Jurkat, Clone E6-1 (cell line): ENCODE measurements at places on chromosomes 16 and 17.

DNA sequence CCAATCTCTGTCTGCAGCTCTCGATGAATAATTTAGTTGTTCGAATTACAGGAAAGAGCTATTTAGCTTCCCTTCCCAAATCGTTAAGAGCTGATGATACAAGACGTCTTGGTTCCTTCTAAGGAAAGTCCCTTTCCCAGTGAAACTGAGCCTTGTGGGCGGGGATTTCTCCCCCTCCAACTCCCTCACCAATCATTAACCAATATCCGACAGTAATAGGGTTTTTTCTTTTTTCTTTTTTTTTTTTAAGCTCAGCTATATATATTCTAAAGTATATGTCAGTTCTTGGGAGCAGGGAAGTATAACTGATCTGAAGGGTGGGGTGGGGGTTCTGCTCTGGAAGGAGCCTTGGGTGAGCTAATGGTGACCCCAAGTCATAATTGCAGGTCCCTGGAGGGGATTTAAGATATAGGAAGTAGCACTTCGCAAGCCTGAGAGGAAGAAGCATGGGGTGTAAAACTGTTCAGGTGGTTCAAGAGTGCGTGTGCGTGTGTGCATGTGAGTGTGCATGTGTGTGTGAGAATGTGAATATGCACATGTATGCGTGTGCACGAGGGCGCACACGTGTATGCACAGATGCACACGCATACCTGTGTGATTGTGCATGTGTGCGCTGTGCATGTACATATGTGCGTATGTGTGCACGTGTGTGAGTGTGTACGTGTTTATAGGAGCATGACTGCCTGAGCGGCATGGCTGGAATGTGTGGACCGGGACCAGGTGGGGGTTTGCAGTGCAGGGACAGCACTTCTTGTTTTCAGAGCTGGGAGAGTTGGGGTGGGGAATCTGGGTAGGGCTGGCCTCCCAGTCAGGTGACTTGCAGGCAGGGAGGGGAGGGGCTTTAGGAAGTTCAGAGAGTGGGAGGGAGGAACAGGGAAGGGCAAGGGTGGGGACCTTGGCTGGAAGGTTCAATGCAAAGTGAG lies 42.7 kb downstream of the SOCS3 start:
- DNase-seq = no peak

GRCh38 chr17:35089586-35090296 lies 26.2 kb upstream of the RFFL start:
- DNase-seq = peak; percentile 35

DNA sequence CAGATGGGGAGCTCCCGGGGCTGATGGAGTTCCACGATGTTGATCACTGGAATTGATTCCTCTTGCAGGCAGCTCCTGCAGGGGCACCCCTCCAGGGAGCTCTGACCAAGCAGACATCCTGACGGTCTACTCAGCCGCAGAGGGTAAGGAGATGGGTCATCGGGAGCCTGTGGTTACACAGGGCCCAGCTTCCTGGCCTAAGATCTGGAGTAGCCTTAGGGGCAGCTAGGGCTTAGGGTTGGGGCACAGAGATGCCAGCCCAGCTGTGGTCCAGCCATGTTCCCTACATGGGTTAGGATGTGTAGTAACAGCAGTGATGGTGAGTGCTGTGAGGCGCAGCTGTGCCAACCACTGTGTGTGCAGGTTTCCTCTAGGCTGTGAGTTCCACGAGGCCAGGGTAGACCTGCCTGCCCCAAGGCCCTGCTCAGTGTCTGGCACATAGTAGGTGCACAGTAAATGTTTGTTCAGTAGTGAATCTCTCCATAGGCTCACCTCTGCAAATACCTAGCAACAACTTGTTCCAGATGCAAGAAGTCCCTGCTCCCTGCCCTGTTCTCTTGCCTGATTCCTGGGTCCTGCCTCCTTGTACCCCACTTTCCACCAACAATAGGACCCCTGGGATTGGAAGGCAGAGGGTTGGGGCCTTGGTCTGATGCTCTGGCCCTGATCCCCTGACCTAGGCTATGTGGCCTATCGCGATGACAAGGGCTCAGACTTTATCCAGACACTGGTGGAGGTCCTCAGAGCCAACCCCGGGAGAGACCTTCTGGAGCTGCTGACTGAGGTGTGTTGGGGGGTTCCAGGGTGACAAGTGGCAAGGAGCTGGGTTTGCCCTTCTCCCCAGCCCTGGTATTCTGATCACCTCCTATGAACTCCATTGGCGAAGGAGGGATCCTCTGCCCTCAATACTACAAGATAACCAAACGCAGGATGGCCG lies 13.7 kb downstream of the ZNF213 start:
- DNase-seq = no peak

GRCh38 chr17:51461578-51462004 lies 201.2 kb downstream of the UTP18 start:
- peak; percentile 70 for DNase-seq

GRCh38 chr17:82679586-82680465 lies 18.7 kb downstream of the RAB40B start:
- DNase-seq = no peak

DNA sequence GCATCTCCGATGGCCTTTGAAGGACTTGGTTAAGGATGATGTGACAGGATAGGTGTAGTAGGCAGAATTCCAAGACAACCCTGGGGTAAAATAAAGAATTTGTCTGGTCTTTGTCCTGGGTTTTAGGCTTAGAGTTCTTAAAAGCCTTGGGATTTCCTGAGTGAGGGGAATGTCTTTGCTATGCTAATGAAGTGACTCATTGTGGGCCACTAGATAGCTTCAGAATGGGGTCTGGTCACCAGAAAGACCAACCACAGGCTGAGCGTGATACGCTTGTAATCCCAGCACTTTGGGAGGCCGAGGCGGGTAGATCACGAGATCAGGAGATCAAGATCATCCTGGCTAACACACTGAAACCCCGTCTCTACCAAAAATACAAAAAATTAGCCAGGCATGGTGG lies 182.8 kb upstream of the TOX3 start:
- no peak for DNase-seq

DNA sequence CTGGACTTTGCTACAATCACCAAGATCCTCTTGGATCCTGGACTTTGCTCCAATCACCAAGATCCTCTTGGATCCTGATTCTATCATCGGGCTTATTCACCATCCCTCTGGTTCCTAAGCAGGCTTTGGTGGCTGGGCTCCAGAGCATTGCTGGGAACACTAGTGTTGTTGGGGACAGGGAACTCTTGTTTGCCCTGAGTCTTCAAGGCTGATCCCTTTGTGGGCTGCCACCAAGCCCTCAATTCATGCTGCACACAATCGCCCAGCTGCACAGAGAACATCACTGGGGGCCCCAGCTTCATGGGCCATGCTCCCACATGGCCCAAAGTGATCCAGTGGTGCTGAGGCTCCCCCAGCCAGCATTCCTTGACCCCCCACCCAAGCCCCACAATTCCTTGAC lies 88.3 kb downstream of the TMEM132E start:
- no peak for DNase-seq
